NCI-H1092 (cell line): ENCODE measurements at places on chromosomes 5 and 9.
A peak's percentile ranks its signal among the peaks of the same experiment; 100 is the strongest.

GRCh38 chr9:73183917-73184861, 32.5 kb downstream of the ANXA1 start:
- peak; percentile 1 for DNase-seq

- no peak for DNase-seq
Measured at GRCh38 chr9:136856079-136856476, 3.9 kb downstream of the MAMDC4 start.

DNA sequence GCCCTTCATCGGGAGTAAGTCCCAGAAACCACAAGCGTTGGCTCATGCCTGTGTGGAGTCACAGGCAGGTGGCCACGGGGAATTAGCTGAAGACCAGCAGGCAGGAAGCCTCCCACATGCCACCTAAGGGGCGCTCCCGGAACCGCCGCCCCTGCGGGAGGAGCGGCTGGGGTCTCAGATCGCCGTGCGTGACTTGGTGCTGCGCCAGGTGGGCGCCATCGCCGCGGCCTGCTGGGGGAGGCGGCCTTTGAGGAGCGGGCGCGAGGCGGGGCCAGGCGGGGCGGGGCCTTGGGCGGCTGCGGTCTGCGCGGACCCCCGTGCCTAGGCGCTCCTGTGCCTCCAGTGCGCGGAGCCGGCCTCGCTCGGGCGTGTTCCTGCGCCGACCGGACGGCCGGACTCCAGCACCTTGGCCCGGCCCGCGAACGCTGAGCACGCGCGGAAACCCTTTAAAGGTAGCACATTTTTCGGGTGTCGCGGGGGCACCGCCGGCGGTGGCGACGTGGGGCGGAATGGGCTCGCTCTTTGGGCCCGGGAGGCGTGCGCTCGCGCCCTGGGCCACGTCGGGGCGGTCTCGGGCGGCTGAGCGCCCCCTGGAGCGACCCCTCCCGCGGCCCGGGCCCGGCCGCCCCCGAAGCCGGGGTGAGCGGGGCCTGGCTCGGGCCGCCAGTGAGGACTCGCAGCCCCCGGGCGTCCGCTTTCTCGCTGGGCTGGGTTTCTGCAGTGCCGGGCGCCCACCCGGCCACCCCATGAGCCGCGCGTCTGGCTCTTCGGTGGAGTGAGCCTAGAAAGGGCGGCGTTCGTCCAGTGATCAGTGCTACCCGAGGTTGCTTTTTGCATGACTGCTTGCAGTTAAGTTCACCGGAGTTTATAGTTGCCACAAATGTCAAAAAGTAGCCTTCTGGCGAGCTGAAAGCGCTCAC, 24.5 kb downstream of the LECT2 start:
- no peak for DNase-seq

GRCh38 chr5:33696411-33696810, 195.4 kb downstream of the ADAMTS12 start:
- DNase-seq, result no peak

- no peak for DNase-seq
Measured at GRCh38 chr5:97575322-97575721, 392.3 kb upstream of the RIOK2 start.

DNA sequence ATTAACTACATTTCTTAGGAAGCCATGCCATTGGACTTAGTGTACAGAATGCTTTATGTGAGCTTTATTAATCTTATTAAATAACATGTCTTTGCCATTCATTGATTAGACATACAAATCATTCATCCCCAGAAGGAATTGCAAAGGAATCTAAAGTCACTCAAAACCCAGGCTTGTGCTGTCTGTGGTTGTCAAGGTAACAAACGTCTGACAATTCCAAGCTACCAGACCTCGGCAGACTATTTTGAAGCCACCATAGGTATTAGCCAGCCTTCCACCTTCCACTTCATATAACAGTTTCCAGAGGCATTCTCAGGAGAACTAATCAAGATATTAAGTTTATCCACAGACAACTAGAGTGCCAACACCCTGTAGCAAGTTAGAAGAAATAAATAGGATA, 135.2 kb upstream of the TUSC1 start:
- DNase-seq, result no peak

GRCh38 chr9:95103281-95103771, 214.2 kb downstream of the FANCC start:
- DNase-seq, result no peak

- no peak for DNase-seq
Measured at GRCh38 chr5:65434122-65434521, 47.6 kb downstream of the ADAMTS6 start.

GRCh38 chr9:72173080-72173479, 23.8 kb downstream of the GDA start:
- no peak for DNase-seq

DNA sequence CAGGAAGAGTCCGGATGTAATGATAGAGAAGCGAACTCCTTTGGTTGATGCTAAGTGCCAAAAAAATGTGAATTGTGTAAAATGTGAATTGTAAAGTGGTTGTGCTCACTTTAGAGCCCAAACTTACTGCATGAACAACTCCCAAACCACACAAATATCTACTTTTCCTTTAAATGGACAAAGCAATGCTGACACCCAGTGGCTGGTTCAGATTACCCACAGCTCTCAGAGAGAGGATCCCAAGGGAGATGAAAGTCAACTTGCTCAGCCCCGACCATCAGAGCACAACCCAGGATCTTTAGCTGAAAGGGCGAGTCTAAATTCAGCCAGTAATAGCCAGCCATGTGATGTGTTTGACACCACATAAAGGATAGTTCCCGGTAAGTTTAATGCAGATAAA, 133.7 kb downstream of the NMUR2 start:
- no peak for DNase-seq

- DNase-seq, result no peak
Measured at GRCh38 chr5:138468966-138469539, 3.8 kb downstream of the EGR1 start.
